ENCODE measurements at places on chromosomes 3 and 15.
A peak's percentile ranks its signal among the peaks of the same experiment; 100 is the strongest.

DNA sequence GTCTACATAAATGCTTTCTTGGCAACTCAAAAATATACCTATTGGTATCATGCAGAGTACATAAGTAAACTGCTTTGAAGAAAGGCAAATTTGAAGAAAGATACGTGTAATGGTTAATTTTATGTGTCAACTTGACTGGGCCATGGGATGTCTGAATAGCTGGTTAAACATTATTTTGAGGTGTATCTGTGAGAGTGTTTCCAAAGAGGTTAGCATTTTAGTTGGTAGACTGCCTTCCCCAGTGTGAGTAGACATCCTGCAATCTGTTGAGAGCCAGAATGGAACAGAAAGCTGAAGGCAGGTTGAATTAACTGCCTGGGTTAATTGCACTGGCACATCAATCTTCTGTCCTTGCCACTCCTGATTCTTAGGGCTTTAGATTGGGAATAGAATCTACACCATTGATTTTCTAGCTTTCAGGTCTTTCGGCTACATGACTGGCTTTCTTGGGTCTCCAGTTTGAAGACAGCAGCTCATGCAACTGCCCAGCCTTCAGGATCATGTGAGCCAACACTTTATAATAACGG is 98.3 kb downstream of the CMSS1 start:
- no peak for DNase-seq

GRCh38 chr15:41323611-41324010 is 8.8 kb downstream of the OIP5 start:
- no peak for DNase-seq

DNA sequence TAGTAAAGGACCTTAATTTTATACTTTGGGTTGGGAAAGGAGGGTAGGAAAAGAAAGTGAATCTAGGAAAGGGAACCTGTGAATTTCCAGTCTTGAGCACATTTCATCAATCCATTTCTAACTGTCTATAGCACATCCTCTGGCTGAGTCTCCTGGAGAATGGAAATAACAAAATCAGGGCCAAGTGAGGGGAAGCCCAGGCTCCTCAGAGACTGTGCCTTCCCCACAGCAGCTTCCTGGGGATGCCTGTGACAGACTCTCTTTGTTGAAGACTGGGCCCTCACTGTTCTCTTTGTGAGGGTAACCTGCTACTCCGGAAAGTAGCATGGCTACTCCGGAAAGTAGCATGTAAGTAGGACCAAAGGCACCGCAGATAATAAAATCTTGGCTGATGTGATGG is 22.6 kb upstream of the CSPG5 start:
- DNase-seq, result no peak

GRCh38 chr3:103052236-103052830 is 617.5 kb downstream of the ZPLD1 start:
- no peak for DNase-seq

DNA sequence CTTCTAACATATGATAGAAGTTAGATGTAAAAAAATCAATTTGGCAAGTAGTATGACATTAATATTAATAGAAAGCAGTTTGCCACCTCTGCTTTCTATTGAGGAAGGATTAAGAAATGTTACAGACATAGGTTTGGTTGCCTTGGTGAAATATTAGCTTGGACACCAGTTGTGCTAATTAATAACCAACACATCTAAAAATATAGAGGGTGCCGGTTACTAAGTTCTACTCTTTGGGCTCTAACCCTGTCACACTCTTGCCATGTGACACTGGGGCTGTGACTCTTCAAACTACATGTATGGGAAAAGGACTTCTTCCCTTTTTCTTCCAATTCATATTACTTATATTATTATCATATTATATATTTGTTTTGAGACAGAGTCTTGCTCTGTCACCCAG is 64.4 kb downstream of the TRIM71 start:
- DNase-seq, result no peak

DNA sequence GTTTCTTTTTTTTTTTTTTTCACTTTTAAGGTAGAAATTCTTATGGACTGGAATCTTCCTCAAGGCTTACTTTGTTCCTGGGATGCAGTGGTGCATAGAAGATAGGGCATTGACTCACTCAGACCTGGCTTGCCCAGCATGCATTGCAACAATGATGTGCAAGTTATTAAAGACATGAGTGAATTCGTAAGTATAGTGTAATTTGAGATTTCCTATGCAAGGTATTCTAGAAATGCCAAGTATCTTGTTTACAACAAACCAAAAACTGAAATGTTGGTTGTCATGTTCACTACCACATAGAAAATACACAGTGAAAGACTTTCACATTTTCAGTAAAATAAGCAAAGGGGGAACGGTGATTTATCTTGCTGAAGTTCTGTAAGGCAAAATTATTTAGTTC is 56.5 kb upstream of the FNDC3B start:
- DNase-seq, result no peak

DNA sequence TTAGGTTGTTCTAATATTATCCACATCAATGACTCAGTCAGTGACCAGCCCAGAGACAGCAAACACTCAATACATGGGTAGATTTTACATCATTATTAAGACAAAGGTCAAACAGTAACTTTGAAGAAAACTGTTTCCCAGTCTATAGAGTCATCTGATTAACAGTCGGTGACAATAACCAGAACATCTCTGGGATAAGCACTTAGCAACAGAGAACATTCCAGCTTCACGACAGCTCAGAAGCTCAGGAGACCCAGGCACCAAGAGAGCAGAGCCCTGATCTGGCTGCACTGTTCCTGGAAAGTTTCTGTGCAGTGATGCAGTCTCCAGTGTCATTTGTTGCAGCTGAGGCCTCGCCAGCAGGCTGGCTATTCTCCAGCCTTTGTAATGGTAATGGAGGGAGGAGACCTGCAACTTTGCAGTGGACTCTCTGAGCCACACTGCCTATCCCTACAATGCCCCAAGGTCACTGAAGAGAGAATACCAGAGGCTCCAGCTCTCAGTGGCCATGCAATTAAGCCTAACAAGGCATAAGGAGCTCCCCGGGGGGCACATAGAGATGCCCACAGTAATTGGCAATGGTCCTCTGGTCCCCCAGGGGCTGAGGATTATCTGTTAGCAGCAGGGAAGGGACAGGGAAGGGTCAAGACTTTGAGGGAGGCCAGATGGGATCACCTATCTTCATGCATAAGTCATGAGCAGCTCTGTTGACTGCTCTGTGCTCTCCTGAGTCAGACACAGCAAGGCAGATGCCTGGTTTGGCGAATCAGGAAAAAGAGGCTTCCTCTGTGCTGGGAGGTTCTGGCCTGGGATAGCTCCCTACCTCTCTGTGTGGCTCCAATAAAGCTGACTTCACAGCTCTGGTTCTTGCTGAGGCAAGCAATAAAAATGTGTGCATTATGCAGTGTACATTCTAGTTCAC is 163.6 kb downstream of the CTNNB1 start:
- no peak for DNase-seq

- no peak for DNase-seq
Observed at GRCh38 chr3:171699601-171700000, 110.7 kb downstream of the PLD1 start.

GRCh38 chr3:125212091-125212508 is 448 bp downstream of the SLC12A8 start:
- DNase-seq, result no peak

DNA sequence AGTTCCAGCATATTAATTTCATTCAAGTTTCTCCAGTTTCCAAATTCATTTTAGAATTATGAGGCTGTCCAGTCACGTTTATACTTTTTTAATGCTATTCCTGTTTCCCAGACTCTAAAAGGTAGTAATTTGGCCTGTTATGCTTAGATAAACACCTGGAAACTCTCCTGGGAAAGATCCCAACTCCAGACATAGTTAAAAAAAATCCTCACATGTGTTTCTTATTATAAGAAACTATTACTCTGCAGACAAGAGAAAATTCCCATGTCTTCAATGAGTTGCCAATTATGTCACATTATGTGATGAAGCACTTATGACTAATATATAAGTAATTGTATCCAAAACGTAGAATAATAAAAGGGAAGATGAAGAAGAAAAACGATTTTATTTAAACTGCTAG is 137.1 kb upstream of the TMC3 start:
- DNase-seq, result peak; percentile 49

DNA sequence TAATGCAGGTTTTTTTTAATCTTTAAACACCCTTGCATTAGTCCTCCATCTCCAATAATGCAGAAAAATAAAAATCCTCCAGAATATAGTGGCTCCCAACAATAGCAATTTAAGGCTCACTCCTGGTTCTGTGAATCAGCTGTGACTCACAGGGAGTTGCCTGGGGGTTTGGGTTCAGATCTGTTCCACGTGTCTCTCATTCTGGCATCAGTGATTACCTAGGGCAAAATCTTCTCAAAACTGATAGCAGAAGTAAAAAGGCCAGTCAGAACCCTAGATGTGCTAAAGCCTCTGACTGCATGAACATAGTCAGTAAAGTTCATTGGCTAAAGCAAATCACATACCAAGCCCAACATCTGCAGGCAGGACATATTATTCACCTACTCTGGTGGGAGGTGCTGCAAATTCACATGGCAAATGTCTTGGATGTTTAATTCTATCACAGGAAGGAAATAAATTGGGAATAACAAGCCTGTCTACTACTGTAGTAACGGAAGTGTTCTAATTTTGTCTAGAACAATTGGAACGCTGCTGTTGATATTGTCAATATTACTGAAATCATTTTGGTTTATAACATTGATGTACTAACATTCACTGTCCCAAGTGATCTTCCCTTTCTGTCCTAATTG is 364.1 kb upstream of the CNTN4 start:
- no peak for DNase-seq

DNA sequence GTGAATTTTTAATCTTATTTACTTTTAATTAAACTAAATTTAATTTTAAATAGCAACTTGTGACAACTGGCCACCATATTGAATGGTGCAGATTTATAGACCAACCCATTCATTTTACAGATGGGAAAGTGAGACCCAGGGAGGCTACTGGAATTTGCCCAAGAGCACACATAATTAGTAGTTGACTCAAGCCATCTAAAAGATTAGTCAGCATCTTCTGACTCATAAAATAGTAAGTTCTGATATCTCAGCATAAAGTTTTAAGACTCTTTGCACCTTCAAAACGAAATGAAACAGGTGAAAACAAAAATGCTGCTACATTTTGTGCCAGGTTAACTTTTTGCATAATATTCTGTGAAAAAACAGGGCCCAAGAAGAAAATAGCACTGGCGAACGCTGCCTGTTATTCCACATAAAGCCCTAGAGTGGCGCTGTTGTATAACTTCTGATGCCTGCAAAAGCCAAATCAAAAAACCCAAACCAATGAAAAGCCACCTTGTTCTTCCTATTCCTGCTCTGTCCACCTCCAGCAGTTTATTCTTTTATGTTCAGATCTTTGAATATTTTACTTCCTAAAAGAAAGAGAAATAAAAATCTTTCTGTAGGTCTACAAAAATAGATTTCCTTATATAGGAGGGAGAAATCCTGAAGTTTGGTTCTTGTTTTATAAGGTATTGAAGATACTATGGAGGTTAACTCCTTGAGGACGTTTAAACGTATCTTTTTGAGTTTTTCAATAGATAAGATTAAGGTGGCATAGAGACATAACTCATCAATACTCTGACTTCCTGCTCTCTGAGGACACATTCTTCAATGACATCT is 62.8 kb downstream of the OTOL1 start:
- DNase-seq, result no peak

DNA sequence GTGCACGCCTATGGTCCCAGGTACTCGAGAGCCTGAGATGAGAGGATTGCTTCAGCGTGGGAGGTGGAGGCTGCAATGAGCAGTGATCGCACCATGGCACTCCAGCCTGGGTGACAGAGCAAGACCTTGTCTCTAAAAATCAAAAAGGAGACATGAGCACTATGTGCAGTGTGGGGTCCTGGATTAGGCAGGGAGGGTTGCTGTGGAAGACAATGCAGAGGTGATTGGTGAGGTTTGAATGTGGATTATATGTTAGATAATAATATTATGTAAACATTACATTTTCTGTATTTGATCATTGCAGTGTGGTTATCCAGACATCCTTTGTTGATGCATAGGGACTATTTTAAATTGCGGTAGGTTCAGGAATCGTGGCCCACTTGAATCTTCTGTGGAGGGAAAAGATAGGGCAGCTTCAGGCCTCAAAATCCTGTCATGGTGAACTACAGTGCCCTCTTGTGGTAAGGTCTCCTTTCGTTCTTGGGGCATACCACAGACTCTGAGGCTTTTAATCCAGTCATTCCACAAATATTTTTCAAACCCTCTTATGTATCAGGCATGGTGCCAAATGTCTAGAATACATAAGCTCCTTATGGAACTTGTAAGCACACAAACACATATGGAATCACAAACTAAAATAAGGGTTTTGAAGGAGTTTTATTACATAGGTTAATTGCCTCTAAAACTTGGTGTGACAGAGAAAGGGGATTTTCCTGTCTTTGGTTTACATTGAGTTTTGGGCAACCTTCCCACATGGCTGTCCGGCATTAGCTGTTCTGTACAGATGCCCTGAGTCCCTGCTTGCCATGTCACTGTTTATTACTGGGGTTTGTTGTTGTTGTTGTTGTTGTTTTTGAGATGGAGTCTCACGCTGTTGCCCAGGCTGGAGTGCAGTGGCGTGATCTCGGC is 37.7 kb downstream of the GPD1L start:
- DNase-seq, result peak; percentile 95

- peak; percentile 49 for DNase-seq
Observed at GRCh38 chr15:100764778-100765466, 114.7 kb upstream of the ALDH1A3 start.

DNA sequence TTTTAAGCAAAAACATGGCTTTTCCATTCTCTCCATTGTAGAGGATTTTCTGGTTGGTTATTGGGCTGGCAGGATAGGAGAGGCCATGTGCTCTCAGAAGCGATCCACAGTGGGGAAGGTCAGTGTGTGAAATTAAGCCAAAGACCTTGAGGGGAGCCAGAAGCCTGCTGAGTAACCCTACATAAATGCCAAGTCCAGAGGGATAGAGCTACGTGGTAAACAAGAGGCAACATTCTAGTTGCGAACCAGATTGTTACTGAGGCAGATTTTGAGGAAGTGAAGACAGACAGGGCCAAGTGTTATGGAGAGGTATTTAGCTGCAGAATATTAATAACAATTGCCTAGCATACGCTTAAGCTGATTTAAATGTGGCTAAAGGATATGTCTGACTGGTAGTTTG is 592.8 kb upstream of the GBE1 start:
- no peak for DNase-seq

- DNase-seq, result peak; percentile 71
Observed at GRCh38 chr3:108008931-108009639, 81.7 kb downstream of the CD47 start.

- no peak for DNase-seq
Observed at GRCh38 chr3:101735833-101736232, 11.4 kb downstream of the CEP97 start.

GRCh38 chr3:184467171-184467570 is 87.3 kb downstream of the CHRD start:
- no peak for DNase-seq

DNA sequence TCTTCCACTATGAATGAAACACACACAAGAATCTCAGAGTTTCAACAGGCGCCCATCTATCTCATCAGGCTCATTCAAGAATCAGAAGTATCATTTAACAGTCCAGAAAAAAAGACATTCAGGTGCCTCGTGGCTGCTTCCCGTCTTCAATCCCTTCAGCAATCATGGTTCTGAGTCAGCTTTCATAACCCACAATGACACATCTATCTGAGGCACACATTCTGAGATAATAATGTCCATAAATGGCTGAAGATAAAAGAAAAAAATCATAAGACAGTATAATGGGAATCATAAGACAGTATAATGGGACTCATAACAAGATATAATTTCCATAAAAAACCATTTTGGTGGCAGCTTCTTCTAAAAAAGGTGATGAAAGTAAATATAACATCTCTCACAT is 52.4 kb downstream of the TNIK start:
- DNase-seq, result peak; percentile 42

GRCh38 chr3:184218814-184219213 is 10.6 kb upstream of the VWA5B2 start:
- DNase-seq, result no peak

Data from AG04449 (cell line).